Dorsolateral prefrontal cortex (tissue), 122 donors: ENCODE measurements at places on chromosomes 12 and 14. TPM values are rescaled to one million over a fixed set of nuclear protein-coding genes. Genes with fewer than 3 reads are reported as not detected.

- peak; percentile 17 for DNase-seq
Observed at GRCh38 chr12:49212572-49212971, 23.7 kb upstream of the TUBA1A start.

GRCh38 chr14:34331728-34332623, 130.1 kb downstream of the SPTSSA start:
- peak; percentile 56 for DNase-seq

DNA sequence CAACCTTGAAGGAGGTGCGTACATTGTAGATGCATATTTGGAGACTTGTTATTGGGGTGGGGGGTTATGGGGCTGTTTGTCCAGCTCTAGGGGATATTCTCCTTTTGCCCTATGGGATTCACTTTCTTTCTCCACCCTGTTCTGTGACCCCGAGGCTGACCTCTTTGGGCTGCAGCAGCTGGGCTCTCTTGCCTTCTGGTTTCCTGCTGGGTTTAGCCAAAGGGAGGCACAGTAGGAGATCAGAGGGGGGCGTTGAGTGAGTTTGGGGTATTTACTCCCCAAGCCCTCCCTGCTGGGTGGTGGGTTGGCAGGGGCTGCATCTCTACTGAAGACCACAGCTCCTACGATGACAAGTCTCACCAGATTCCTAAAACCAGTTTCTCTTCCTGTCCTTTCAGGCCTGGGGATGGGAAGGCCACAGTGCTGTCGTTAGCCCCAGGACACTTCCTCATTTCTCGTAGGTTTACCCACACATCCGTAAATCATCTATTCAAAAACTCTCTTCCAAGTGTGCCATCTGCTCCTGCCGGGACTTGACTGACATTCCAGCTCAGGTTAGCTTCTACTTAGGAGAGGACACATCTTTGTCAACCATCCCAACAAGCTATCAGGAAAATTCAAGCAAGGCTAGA, 127.1 kb downstream of the TMEM30B start:
- no peak for DNase-seq

- DNase-seq = no peak
Observed at GRCh38 chr14:54364555-54365415, 32.0 kb upstream of the CDKN3 start.

GRCh38 chr14:89251061-89251460, 166.0 kb downstream of the FOXN3 start:
- no peak for DNase-seq

GRCh38 chr14:100837805-100838350, 12.0 kb downstream of the MEG3 start:
- no peak for DNase-seq

DNA sequence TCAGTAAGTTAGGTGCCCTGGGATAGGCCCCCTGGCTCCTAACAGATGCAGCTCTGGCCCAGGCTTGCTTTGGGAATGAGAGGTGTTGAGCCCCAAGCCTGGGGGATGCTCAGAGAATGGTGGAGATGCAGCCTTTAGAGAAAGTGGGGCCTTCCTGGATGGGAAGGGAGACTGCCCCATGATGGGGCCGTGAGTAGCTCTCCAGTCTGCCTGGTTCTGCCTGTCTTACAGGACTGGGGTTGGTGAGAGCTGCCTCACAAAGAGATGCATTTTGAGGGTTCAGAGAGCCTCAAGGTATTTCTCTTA, 523 bp upstream of the VRTN start:
- no peak for DNase-seq

DNA sequence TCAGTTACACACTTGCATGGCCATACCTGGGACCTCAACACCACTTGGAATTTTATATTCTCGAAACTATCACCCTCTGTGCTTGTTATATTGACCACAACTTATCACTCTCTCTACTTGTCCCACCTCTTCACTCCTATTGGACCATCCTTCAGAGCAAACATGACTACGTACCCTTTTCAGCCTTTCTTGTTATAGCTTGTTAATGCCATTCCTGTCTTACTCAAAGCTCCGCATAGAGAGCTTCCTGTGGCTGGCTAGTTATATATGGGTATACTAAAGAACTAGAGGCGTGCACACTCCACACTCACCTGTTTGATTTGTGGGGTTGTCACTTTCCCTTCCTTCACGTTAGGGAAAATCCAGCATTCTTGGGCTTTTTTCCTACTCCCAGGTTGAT, 26.3 kb upstream of the FRS2 start:
- no peak for DNase-seq

DNA sequence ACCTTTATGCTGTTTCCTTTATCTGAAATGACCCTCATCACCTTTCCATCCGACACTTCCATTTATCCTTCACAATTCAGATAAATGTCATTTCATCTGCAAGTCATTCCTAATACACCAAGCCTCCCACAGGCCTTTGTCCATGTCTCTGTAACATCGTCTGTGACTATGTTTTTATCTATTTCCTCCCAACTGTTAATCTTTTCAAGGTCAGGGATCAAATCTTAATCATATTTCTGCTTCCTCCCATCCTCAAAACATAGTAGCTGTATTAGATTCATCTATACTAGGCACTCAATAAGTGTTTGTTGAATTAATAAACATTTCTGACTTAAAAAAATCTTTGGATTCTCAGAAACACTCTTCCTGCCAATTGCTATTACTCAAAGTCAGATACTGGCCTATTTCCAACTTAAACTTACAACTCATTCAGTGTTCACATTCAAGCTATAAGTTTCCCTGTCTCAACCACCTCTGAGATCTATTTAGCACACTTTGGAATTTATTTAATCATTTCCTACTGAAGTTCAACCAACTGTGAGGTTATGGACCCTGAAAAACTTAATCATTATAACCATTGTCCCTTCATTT, 100.2 kb upstream of the ALX1 start:
- DNase-seq = no peak

DNA sequence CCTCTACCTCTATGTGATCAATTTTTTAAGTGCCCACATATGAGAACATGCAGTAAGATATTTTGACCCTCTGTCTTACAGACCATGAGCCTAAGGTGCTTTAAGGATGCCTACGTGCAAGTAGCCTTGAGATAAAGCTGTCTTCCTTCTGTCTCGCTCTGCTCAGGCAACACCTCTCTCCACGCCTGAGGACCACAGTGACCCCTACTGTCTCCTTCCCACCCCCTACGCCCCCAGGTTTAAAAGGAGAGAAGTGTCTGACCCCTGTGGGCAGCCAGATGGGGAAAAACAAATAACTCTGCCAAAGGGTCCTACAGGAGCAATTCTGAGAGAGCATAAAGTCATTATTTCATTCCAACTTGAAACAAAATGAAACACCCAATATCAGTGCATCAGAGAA, 286.4 kb upstream of the TMEM132C start:
- DNase-seq = no peak

DNA sequence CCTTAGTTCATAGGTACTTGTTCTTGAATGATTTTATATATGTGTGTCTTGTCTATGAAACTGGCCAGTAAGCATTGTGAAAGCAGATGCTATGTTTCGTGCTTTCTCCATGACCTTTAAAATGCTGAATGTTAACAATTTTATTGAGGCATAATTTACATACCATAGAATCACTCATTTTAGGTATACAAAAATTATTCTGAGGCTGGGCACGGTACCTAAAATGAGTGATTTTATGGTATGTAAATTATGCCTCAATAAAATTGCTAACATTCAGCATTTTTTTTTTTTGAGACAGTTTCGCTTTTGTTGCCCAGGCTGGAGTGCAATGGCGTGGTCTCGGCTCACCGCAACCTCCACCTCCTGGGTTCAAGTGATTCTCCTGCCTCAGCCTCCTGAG, 6.8 kb downstream of the ESYT1 start:
- DNase-seq = no peak

DNA sequence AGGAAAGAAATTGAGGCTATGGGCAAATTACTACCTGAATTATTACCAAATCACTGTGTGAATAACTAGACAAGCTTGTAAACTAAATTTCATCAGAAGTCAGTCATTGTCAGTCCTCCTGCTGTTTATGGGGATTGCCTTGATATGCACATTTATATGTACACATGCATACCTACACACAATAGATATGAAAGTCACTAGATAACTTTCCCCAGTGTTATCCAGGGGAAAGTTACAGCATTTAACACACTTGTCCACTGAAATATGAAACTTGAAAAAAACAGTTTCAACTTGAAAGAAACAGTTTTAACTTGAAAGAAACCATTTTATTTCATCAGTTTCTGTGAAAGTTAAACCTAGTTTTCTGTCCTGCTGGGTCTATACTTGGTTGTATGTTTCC, 199.6 kb downstream of the SLC2A13 start:
- DNase-seq = no peak

- DNase-seq = no peak
Observed at GRCh38 chr12:108564724-108565123, 2.3 kb downstream of the ISCU start.

GRCh38 chr14:87483271-87484260, 509.4 kb downstream of the GALC start:
- no peak for DNase-seq

DNA sequence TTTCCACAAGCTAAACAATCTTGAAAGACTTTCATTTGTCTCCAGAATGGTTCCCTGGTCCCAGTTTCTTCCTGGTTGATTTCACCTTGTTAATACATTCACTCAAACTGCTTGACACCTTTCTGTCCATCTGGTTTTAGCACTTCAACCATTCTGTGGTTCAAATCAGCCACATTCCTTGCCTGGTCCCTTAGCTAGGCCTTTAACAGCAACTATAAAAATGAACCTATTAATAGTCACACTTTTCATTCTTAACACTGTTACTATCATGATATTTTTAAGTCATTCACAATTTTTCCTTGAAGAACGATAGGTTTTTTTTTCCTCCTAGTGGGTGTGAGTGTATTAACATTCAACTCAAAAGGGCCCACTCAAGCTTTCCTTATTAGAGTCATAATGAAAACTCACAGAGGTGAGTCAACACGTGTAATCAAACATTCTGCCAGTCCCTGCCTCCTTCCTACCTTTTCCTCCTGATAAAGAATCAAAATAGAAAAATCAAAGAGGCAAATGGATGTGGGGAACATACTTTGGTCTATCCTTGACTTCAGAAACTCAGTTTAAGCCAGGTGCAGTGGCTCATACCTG, 34.4 kb upstream of the CCNT1 start:
- DNase-seq = no peak

GRCh38 chr14:28607661-28608060, 158.9 kb upstream of the FOXG1 start:
- DNase-seq = no peak

- DNase-seq = no peak
Observed at GRCh38 chr12:28158353-28158752, 31.9 kb upstream of the CCDC91 start.

DNA sequence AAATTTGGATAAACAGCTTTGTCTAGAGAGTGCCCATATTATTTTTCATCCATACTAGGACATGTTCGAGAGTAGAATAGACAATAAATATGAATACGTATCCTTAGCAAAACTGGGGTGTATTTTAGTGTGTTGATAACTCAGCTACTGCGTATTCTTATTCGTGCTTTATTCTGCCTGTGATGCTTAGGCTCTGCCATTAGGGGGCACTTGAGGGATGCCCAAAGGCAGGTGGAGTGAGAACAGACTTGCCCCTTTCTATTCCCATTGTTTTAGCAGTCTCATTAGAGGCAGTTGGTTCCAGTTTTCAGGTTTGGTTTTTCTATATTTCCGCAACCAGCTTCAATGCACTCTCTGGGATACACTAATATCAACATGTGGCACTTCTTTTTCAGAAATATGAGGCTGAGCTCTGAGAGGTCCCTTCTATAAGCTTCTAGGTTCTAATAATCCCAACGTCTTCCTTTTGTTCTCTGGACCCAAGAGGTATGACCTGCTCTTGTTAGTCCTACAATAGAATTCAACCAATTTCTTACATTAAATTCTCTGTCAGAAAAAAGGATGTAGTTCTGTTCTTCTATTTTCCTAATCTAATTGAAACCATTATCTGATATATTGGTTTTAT, 985.7 kb upstream of the FBXO33 start:
- no peak for DNase-seq

DNA sequence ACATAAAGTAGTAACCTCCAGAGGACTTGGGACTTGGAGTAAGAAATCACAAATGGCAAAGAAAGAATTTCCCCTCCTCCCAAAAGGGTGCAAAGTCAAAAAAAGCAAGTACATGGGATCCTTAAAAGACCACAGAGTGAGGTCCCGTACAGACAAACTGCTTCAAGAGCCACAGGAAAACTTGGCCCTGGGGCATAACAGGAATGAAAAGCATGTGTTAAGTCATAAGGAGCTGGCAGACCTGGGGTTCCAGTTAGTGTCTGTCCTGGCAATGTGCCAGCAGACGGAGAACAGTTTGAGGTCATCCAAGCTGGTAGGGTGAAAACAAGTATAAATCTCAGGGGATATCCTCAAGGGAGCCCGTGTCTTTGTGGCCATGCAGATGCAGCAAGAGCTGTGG, 73.2 kb downstream of the HSD17B6 start:
- no peak for DNase-seq

- DNase-seq = no peak
Observed at GRCh38 chr14:44989497-44990440, 27.8 kb downstream of the TOGARAM1 start.

GRCh38 chr14:35963209-35963608, 137.1 kb downstream of the BRMS1L start:
- DNase-seq = no peak

DNA sequence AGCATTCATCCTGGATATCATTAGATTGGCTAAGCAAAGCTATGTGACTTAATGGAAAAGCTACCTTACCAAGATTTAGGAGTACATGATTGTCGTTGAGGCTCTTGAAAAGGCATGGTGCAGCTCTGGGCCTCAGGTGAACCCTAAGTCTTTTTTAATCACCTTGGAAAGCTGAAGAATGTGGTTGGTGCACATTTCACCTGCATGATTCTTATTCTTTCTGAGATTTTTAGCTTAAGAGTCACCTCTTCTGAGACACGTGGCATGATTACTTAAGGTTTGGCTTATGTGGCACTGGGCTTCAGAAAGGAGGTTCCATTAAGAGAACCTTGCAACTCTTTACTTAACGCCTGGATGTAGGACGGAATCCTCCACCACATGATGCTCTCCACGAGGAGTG, 498.5 kb downstream of the TMEM117 start:
- DNase-seq = no peak

Gene AJUBA
- 2.6 TPM for total RNA-seq

Gene OR4M1
- total RNA-seq = not detected

Gene RPGRIP1
- not detected for total RNA-seq

Gene LTBP2
- total RNA-seq = 2.4 TPM

Gene DLGAP5
- 0.25 TPM for total RNA-seq

Gene NPAS3
- 62.1 TPM for total RNA-seq

Gene IFNG-AS1
- 0.26 TPM for total RNA-seq

Gene OR10P1
- not detected for total RNA-seq
